HTR-8/SVneo (cell line): ENCODE measurements at places on chromosomes 3 and 15.
A peak's percentile ranks its signal among the peaks of the same experiment; 100 is the strongest.

DNA sequence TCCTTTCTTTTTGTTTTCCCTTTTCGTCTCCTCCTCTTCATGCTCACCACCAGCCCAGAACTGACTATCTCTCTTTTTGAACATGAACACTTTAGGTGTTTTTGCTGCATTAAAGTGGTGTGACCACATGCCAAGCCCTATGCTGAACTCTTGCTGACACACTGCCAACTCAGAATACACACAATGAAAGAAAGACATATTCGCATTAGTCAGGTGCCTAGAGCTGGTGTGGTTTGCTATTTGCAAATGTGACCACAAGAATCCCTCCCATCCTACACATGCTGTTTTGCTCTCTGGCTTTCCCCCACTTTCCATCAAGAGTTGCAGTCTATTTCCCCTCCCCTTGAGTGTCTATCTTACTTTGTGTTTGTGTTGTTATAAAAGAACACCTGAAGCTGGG, 967.8 kb upstream of the CFAP20DC start:
- no peak for DNase-seq

GRCh38 chr3:78148986-78149717, 1109.3 kb downstream of the ROBO2 start:
- DNase-seq, result no peak

DNA sequence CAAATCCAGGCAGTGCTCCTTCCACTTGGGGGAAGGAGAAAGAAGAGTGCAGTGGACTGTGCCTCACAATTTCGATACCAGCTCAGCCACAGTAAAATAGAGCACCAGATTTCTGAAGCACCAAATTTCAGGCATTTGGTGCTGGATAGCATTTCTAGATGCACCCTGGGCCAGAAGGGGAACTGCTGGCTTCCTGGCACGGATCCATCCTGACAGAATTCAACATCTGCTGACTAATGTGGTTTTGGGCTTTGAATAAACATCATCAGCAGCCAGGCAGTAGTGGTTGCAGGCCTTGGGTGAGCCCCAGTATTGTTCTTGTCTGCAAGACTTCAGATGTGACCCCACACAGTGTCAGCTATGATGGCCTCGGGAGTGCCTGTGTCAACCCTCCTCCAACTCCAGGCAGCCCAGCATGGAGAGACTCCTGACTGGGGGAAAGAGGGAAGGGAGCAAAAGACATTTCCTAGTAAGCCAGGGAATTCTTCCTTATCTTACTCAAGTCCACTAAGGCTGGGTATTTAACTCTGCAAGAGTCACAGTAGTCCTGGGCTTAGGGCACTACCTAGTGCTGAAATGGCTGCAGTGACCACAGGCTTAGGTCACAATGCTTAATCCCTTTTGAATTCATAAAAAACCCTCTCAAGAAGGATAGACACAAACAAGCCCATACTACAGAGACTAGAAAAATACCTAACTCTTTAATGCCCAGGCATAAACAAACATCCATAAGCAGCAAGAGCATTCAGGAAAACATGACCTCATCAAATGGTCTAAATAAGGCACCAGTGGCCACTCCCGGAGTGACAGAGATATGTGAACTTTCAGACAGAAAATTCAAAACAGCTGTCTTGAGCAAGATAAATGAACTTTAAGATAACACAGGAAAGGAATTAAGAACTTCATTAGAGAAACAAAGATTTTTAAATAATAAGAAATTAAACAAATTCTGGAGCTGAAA, 74.7 kb downstream of the SPATA16 start:
- no peak for DNase-seq

GRCh38 chr3:107235928-107236315, 141.3 kb upstream of the CCDC54 start:
- peak; percentile 84 for DNase-seq

DNA sequence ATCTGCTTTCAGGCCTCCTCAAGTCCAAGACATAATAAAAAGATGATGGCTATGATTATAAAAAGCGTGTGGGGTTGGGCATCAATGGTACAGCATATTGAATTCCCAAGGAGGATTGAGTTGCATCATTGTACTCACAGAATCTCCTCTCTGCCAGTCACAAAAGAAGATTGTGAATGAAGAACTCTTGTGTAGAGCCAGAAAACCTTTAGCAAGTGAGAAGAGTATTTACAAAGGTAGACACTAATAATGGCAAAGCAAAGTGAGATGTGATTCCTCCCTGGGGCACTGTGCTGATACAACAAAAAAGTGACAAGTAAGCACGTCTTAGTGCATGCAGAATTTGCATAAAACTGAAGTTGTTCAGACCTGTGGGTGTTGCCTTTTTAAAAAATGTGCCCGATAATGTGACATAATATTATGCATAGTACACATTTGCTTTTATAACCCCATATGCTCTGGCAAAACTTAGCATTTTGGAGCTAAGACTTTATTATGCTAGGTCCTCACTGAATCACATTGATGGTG, 291.2 kb upstream of the TBC1D5 start:
- DNase-seq, result no peak

DNA sequence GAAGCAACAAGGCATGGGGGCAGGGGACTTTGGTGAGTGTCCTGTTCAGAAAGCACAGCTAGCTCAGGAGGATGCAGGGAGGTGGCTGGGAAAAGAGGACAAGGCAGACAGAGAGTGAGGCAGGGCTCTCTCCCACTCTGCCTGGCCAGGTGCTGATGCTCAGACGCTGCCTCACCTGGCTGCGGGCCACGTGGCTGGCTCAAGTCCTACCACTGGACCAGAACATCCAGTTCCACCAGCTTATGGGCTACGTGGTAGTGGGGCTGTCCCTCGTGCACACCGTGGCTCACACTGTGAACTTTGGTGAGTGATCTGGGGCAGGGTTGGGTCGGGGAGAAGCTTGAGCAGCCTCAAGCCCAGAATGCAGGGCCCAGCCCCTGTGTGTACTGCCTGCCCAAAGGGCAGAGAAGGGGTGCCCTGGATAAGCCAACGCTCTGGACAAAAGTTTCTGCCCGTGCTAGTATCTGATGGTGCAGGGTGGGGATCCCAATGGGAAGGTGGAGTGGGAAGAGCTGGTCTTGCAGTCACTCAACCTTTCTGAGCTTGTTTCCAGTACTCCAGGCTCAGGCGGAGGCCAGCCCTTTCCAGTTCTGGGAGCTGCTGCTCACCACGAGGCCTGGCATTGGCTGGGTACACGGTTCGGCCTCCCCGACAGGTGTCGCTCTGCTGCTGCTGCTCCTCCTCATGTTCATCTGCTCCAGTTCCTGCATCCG, 20.9 kb downstream of the NOX5 start:
- DNase-seq, result no peak
